ENCODE measurements at places on chromosomes 16 and 17. TPM values are rescaled to one million over a fixed set of nuclear protein-coding genes. Genes with fewer than 3 reads are reported as not detected.

The ZFP3 gene
- total RNA-seq: 1.7 TPM

The MT1A gene
- total RNA-seq: 1.0 TPM

The NPIPA2 gene
- 2.4 TPM for total RNA-seq

The UBE2G1 gene
- 68.1 TPM for total RNA-seq

The IGF2BP1 gene
- not detected for total RNA-seq

The CRISPLD2 gene
- total RNA-seq: 0.07 TPM

The TNFRSF17 gene
- total RNA-seq: not detected

The KRT9 gene
- total RNA-seq: not detected

The TP53TG3C gene
- total RNA-seq: not detected

The ARHGDIG gene
- total RNA-seq: not detected

The TNFSF13 gene
- total RNA-seq: 6.0 TPM

The TEKT1 gene
- total RNA-seq: not detected

Measured in activated naive CD4-positive, alpha-beta T cell treated with anti-CD3 and anti-CD28 coated beads, Interleukin-2, amount 50 U/mL, for 72 hours (primary cell).